ENCODE measurements at places on chromosomes 12 and 14.
A peak's percentile ranks its signal among the peaks of the same experiment; 100 is the strongest.

GRCh38 chr12:1147821-1148220 is 156.8 kb downstream of the ERC1 start:
- DNase-seq, result no peak

DNA sequence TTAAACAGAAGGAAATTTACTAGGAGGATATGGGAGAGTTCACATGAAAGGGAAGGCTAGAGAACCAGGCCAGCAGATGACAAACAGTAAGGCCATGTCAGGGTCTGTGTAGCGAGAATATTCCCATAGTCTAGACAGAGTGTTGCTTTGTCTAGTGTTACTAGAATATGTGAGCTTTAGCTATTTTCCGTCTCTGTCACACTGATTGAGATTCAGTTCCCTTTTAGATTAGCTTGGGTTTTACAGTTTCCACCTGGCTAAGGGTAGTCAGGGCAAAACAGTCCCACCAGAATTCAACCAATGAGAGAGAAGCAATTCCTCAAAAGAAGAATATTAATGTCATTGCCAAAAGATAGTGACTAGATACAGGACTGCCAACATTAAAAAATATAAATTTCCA is 82.8 kb upstream of the MDM1 start:
- no peak for DNase-seq

GRCh38 chr12:89350630-89351488 is 1.4 kb downstream of the DUSP6 start:
- DNase-seq, result no peak

DNA sequence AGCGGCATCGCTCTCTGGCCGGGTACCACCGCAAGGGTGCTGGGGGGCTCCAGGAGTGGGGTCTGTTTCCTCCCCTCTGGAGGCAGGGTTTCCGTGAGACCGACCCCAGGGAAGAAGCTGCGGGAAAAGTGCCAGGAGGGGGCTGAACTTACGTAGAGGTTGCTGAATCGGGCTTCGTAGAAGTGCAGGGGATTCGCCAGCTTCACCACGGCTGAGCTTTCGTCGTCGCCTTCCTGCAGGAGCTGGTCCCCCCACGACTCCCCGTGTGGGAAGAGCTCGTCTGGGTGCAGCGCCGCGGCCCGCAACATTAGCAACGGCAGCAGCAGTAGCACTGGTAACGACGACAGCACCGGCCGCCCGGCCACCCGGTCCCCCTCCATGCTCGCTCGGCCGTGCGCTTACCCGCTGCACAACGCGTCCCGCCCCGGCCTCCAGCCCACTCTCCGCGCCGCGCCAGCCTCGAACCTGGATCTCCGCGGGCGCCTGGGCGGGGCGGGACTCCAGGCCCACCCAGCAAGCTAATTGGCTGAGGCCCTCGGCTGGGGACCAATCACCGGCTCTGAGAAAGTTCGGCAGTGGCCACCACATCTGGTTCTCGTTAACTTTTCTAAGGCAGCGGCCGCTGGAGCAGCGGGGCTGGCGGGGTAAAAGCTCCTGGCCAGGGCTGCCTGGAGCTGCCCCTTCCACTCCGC is at the start of gene NID2:
Gene NID2, minus strand, starts transcription at position 445 of the 692 bp plus-strand sequence. Its CDS starts 65 bp downstream, at position 380.
- DNase-seq, result peak; percentile 28

- DNase-seq, result no peak
Observed at GRCh38 chr14:106051796-106052195, 525.4 kb downstream of the TMEM121 start.

GRCh38 chr14:32419429-32419828 is 90.3 kb downstream of the AKAP6 start:
- DNase-seq, result no peak

DNA sequence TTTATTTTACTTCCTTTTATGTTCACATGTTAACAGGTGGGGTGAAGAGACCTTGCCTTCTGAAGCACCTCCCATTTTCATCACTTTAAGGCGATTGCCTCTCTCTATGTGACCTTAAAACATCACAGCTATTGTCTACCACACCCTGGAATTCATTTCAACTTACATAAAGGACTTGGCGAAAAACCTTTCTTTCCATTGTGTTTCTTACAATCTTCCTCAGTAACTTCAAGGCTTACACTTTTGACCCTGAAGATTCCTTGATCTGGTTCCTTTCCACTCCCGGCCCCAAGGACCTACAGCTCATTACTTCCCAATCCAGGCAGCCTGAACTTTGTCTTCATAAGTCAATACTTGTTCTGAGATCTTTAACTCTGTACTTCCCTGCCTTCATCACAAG is 443.3 kb downstream of the ADAMTS20 start:
- no peak for DNase-seq

DNA sequence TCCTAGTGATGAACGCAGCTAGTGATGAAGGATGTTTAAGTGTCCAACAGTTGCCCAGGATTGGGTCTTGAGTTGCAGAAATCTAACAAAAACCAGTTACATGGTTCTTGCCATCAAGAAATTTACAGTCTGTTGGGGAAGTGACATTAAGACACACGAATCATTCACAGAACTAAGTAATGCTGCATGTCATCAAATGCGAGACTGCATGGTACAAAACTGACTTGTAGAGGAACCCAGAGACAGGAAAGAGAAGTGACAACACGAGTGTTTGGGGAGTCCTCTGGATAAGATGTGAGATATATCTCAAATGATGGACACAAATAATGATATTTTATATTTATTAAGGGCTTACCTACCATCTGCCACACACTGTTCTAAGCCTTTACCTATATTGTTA is 6.1 kb upstream of the SYNE3 start:
- DNase-seq, result no peak

DNA sequence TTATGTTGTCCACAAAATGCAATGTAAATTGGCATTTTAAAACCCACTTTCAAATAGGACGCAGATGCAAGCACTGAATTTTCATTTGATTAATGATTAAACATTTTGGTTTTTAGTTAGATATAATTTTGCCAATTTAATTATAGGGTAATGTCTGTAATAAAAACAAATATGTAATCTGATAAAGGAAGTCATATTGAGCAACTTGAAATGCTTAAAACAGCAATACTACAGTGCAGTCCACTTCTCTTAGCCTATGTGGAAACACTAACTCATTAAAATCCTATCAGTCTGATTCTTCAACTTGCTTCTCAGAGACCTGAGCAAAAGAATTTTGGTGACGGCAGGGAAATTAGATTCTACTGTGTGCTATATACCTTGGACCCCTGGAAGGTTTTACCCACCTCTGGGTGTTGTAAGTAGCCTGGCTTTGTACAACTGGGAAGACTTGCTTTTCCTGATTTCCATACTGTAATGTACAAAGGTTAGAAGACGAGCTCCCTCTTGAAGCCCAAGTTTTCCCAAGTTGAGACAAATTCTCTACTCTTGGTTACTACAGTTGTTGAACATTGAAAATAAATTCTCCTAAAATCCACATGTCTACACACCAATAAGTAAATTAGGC is 4.1 kb downstream of the TRHDE start:
- no peak for DNase-seq

- no peak for DNase-seq
Observed at GRCh38 chr12:47028981-47029708, 50.3 kb upstream of the PCED1B start.

- no peak for DNase-seq
Observed at GRCh38 chr12:108650083-108650482, 16.4 kb upstream of the SELPLG start.

DNA sequence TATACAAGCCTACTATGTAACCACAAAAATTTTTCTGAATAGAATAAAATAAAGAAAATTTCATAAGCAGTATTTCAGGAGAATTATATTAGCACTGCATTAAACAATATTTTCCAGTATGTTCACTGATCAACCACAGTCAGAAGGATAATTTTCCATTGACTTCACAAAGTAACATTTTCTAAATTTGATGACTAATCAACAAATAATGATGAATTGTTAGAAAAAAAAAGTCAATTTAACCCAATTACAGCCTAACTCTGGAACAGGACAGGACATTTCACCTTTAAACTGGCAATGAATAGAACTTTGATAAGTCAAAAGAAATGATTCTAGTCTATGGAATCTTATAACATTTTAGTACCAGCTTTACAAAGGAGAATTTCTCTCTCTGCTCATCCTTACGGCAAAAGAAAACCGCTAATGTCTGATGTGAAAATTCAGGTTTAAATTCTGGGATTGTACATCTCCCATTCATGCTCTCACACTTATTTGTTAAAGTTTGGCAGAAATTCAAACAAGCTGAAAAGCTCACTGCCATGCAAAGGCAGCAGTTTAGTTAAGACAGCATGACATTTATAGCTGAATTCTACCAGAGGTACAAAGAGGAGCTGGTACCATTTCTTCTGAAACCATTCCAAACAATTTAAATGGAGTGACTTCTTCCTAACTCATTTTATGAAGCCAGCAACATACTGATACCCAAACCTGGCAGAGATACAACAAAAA is 84.5 kb downstream of the MDGA2 start:
- DNase-seq, result no peak

DNA sequence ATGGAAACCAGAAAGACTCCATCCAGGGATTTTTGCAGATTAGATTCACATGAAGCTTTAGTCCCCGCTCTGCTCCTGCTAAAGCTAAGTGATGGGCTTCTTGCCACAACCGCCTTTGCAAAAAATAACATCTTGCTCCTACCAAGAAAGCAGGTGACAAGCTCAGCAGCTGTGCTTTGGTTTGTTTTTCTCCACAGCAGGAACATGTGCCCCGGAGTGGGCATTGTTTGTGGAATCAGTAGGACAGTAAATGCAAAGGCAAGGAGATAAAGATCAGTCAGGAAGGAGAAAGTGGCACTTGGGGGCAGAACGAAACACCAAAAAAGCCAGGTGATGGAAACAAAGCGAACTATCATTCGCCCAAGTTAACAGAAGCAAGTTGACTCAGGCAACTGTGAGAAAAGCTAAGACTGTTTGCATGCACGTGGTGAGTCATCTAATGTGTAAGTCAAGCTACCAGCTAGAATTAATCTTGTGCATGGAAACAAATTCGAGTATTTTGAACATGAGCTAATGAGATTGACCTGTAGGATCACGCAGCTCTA is 165.5 kb upstream of the PLXNC1 start:
- no peak for DNase-seq

- DNase-seq, result no peak
Observed at GRCh38 chr14:82935691-82936090, 1402.0 kb upstream of the SEL1L start.

GRCh38 chr12:109140560-109140959 is 24.2 kb downstream of the ACACB start:
- DNase-seq, result no peak

DNA sequence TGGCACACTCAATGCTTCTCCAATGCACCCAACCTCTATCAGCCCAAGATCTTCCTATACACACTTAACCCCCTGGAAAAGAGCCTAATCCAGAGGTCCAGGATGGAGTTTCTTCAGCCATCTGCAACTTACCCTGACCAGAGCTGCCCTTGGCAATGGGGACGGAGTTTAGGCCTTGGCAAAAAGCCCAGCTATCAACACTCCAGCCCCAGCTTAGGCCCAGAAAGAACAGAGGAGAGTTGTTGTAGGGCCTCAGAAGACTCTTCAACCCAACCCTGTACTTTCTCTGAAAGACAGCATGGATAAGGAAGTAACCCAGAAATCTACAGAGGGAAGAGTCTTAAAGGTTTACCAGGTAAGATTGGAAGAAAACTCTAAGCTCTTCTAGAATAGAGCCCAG is 219.3 kb upstream of the PELI2 start:
- DNase-seq, result no peak

DNA sequence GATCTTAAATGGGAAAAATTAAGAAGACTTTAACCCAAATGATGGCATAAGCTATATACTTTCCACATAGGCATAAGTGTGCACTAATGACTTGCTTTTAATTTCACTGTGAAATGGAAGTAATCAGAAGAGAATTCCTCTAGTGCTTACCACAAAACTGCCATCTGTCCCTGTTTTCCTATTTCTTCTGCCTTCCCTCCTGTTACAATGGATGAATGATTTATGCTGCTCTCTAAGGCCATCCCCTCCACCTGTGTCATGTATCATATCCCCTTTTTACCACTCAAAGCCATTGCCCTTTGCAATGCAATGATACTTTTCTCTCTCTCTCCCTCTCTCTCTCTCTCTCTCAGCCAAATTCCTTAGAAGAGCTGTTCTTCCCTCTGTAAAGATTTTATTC is 109.1 kb downstream of the C12orf50 start:
- no peak for DNase-seq

GRCh38 chr14:79011920-79012204 is 841.7 kb downstream of the NRXN3 start:
- DNase-seq, result no peak

DNA sequence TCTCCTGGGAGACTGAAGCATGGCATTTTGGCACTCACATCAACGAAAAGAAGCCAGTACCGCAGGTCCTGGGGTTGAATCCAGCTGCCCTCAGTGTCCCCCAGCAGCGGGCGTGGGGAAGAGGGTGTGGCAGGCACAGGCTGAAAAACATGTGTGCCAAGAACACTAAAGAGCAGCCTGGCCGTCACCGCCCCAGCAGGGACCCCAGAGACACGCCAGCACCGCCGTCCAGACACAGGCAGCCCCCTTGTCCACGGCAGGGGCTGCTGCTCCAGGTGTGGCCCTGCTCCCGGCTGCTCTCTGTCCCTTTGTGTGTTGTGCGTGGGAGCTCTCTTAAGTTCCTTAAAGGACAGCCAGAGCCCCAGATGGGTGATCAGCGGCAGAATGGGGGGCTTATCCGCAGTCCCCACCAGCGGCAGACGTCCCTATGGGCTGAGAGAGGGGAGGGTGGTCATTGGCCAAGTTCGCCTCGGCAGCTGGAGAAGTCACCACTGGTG is 556 bp downstream of the PHETA1 start:
- DNase-seq, result no peak

DNA sequence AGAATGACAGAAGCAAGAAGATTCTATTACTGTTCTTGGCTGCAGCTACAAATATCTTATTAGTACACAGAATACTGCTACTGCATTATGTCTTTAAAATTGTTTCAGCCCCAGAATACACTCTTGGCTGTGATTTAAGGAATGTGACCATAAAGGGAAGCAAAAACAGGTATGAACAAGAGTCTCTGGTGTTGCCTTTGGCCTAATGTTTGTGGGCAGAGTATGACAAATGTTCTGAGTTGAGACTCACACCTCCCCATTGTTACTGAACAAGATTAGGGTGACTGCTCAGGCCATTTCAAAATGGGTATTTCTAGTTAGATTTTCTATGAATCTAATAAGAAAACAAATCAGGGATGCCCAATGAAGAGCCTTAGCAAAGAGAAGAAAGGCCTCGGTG is 28.5 kb downstream of the TTC6 start:
- DNase-seq, result no peak

GRCh38 chr12:116406529-116406928 is 129.0 kb upstream of the MED13L start:
- no peak for DNase-seq

All from nucleus accumbens (tissue), 56 donors.